ENCODE measurements at places on chromosomes 3 and 15.

GRCh38 chr3:102176333-102177050, 258.3 kb upstream of the ZPLD1 start:
- DNase-seq = no peak

DNA sequence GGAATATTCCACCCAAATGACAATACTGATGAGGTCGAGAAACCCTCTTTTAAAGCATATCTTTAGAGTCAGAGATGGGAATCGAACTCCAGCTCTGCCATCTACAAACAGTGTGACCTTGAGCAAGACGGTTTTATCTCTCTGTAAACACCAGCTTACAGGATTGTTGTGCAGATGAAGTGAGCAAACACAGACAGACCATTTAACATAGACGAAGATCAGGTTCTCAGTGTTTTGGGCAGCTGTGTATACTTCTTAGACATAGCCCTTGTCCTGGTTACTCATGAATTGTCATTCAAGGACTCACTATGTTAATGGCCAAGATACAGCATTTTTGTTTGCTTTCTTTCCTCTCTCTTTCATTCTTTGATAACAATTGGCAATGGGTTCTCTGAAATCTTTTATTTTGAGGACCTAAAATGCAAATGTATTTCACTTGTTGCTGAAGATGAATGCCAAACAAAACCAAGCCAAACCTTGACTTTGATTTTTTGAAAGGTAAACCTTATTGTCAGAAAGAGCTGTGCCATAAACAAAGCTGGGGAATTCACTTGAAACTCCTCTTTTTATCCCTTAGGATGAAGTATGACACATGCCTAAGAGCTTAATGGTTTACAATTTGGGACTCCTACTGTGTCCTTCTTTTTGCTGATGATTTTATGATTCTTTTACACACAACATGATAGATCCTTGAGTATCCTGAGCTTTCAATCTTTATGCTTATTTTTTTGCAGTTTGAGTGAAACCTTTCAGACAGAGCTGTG, 250.0 kb upstream of the PDZRN3 start:
- no peak for DNase-seq

DNA sequence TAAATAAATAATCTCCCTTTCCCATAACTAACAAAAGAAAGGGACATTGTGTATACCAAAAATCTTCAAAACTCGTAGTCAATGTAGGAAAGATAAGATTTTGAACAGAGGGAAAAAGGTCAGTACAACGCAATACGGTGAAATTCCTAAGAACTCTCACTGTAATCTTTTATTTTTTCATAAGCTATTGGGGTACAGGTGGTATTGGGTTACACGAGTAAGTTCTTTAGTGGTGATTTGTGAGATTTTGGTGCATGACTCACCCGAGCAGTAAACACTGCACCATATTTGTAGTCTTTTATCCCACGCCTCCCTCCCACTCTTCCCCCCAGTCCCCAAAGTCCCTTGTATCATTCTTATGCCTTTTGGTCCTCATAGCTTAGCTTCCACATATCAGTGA, 718.0 kb downstream of the TBL1XR1 start:
- no peak for DNase-seq

DNA sequence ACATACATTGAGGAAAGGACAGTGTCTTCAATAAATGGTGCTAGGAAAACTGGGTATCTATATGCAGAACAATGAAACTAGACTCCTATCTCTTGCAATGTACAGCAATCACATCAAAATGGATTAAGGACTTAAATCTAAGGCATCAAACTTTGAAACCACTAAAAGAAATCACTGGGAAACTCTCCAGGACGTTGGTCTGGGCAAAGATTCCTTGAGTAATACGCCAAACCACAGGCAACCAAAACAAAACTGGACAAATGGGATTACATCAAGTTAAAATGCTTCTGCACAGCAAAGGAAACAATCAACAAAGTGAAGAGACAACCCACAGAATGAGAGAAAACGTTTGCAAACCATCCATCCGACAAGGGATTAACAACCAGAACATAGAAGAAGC, 14.5 kb downstream of the LAMP3 start:
- peak; percentile 82 for DNase-seq

GRCh38 chr3:23209103-23209502, 6.0 kb downstream of the UBE2E2 start:
- DNase-seq = no peak

GRCh38 chr15:50353251-50353974, 1.6 kb downstream of the GABPB1 start:
- peak; percentile 93 for DNase-seq

GRCh38 chr15:48084759-48085590, 35.8 kb upstream of the SLC24A5 start:
- peak; percentile 49 for DNase-seq

- DNase-seq = no peak
Measured at GRCh38 chr3:177196008-177196455, 1.2 kb downstream of the TBL1XR1 start.

DNA sequence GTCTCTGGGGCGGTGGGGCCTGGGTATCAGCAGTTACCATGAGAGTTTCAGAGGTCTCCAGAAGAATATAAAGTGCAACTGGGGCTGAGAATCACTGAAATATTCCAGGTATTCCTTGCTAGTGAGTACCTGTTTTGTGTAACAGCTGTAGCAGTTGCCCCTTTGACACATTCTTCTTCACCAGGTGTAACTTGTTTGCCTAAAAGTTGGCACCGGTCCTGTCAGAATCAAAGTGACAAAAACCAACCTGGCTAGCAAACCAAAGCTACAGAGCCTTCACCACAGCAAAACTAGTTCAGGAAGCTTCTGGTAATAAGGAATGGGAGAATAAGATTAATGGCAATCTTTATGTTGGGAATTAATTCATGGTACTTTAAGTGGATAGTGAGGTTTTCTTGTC, 296.0 kb downstream of the NAALADL2 start:
- DNase-seq = no peak

DNA sequence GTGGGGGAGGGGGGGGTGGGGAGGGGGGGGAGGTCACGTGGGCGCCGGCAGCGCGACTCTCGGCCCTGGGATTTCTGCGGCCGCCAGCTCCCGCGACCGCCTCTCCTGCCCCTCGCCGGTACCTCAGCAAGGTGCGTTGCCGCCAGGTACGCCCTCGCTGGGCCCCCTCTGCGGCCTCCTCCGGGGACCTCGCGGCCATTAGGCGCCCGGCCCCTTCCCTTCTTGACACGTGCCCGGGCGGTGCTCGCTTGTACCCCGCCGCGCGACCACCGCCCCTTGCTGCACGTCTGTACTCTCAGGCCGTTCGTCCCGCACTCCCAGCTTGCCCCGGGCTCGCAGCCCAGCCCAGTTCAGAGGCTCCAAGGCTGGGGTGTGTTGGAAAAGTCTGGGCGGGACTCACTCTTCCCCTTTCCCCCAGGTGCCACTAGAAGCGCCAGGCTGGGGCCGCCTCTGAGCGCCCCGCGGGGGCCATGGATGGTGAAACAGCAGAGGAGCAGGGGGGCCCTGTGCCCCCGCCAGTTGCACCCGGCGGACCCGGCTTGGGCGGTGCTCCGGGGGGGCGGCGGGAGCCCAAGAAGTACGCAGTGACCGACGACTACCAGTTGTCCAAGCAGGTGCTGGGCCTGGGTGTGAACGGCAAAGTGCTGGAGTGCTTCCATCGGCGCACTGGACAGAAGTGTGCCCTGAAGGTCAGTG, at the start of gene MAPKAPK3:
Gene MAPKAPK3 (plus strand): TSS at position 56 of the 696 bp plus-strand sequence. CDS start 415 bp downstream, at position 471.
- no peak for DNase-seq

DNA sequence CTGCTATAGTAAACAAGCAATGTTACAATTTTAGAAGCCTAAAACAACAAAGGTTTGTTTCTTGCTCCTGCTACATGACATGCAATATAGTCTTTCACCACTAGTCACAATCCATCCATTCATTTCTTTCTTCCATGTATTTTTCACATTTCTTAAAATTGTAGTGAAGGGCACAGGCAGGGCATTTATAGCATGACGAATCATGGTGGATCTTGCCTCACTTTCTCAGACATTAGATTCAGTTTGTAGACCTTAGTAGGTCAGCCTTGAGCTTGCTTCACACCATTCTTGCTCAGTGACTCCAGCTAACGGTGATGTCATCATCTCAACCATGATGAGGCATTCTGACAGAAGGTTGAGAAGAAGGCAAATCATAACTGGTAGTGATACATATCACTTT, 546.8 kb downstream of the TBL1XR1 start:
- DNase-seq = peak; percentile 12

DNA sequence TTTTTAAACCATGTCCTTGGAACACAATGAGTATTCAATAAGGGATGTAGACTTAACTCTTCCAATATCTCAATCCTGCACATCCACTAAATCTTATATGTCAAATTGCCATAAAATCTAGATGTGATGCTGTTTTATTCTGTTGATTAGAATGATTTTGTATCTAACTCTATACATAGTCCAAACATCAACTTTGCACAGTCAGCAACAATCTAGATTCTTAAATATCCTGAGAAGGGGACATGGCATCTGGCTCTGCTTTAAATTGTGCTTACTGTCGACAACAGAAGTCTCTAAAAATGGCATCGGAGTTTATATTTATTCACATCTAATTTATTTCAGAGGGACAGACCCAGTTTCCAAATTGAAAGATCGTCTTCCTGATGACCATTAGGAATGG, 276.2 kb downstream of the GAP43 start:
- DNase-seq = no peak

DNA sequence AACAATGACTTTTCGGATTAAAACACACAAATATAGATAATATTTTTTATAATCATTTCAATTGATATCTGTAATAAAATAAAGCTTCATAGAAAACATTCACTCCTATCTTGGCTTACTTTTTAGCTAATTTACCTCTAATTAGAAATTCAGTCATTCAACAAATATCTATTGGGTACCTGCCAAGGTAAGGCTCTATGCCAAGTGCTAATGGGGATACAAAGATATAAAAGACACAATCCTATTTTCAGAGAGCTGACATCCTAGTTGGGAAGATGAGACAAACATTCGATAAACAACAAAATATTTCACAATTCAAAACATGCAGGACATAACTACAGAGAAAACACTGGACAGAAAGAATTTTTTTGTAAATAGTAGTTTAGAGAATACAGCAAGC, 63.3 kb downstream of the ULK4 start:
- DNase-seq = no peak

- no peak for DNase-seq
Measured at GRCh38 chr15:31438601-31439265, 112.1 kb downstream of the KLF13 start.

DNA sequence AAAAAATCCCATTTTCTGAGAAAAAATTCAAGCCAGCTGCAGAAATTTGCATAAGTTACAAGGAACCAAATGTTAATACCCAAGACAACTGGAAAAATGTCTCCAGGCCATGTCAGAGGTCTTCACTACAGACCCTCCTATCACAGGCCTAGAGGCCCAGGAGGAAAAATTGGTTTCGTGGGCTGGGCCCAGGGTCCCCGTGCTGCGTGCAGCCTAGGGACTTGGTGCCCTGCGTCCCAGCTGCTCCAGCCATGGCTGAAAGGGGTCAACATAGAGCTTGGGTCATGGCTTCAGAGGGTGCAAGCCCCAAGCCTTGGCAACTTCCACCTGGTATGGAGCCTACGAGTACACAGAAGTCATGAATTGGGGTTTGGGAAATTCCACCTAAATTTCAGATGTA, 78.0 kb downstream of the MYH15 start:
- no peak for DNase-seq

DNA sequence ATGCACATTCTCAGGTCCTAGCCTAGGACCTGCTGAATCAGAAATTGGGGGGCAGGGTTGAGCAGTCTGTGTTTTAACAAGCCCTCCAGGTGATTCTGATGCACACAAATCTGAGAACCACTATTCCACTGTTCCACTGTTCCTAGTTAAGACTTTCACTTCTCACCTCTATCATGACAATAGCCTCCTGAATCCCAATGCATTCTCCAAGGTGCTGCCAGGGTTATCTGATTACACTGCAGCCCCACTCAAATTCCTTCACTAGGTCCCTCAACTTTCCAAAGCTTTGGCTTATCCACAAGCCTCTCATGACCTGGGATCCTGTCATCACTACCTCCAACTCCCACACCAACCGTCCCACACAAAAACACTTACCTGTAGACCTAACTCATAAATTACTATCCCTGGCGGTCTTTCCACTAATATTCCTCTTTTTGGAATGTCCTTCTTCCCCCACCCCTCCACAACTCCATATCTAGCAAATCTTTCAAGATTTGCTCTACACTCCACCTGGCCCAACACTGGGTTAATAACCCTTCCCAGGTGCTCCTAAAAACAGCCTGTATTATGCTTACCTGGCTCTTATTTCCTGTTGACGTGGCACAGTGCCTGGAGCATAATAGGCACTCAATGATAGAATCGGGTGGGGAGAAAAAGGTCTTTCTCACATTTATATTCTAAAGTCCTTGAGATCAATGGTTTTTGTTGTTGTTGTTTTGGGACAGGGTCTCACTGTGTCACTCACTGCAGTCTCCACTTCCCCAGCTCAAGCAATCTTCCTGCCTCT, 27.2 kb downstream of the TBL1XR1 start:
- no peak for DNase-seq

- peak; percentile 64 for DNase-seq
Measured at GRCh38 chr3:127953091-127954035, 38.3 kb downstream of the KBTBD12 start.

DNA sequence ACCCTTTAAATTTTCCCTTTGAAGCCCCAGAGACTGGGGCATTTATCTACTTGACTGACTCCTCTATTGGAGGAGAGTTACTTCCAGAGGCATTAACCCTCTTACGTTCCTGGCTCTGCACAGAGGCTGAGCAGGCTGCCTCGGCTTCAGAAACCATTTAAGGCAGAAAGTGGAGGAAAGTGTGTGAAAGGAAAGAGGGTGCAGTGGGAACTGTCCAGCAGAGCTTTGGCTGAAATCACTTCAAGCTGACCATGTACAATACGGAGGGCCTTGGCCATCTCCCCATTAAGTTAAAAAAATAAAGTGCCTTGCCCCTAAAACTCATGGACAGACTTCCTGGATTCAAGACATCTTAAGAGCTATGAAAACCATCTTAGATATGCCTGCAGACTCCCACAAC, 238.7 kb downstream of the SV2B start:
- DNase-seq = peak; percentile 48

DNA sequence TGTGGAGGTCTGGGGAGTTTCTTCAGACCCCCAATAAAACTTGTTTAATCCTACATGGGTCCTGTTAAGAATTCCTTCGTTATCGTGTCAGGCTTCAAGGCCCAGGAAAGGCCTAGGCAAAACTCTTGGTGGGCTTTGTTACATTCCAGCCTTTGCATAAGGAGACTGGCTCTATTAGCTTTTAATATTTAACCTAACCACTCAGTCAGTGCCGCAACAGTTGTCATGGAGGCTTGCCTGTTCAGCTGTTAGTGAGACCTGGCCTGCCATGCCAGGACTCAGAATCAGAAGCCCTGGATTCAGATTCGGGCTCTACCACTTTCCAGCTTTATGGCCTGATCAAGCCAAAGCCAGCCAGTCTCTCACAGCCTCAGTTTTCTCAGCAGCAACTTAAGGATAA, 19.6 kb downstream of the EIF1B start:
- no peak for DNase-seq

GRCh38 chr15:74906067-74906449, 593 bp downstream of the FAM219B start:
- DNase-seq = peak; percentile 38

GRCh38 chr15:82183121-82184031, 79.2 kb downstream of the EFL1 start:
- DNase-seq = peak; percentile 96
